ENCODE measurements at places on chromosomes 1 and 21. TPM values are rescaled to one million over a fixed set of nuclear protein-coding genes. Genes with fewer than 3 reads are reported as not detected.

STX12 gene
- total RNA-seq: 18.6 TPM

SH2D1B gene
- total RNA-seq: 0.04 TPM

AKT3 gene
- 18.7 TPM for total RNA-seq

HSPA6 gene
- 4.3 TPM for total RNA-seq

OVAAL gene
- total RNA-seq: not detected

SYCP1 gene
- total RNA-seq: not detected

PLD5 gene
- total RNA-seq: not detected

AGRN gene
- 377 TPM for total RNA-seq

STIL gene
- 26.2 TPM for total RNA-seq

DNA sequence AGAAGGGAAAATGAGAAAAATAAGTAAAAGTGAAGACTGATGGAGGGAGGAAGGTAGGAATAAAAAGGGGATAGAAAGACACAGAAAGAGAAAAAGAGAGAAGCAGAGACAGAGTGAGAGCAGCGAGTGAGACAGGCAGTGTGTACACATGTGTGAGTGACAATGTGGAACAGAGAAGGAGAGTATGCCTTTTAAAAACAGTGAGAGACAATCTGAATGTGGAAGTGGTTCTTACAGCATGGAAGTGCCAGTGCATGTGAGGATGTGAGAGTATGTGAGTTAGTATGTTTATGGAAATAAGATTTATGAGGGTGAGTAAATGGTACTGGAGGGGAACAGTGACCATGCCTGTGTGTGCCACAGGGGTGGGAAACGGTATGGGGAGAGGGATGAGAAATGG is 1.2 kb downstream of the NEGR1 start:
- peak; percentile 21 for DNase-seq

- peak; percentile 62 for DNase-seq
Measured at GRCh38 chr1:239913141-239913585, 178.5 kb upstream of the FMN2 start.

DNA sequence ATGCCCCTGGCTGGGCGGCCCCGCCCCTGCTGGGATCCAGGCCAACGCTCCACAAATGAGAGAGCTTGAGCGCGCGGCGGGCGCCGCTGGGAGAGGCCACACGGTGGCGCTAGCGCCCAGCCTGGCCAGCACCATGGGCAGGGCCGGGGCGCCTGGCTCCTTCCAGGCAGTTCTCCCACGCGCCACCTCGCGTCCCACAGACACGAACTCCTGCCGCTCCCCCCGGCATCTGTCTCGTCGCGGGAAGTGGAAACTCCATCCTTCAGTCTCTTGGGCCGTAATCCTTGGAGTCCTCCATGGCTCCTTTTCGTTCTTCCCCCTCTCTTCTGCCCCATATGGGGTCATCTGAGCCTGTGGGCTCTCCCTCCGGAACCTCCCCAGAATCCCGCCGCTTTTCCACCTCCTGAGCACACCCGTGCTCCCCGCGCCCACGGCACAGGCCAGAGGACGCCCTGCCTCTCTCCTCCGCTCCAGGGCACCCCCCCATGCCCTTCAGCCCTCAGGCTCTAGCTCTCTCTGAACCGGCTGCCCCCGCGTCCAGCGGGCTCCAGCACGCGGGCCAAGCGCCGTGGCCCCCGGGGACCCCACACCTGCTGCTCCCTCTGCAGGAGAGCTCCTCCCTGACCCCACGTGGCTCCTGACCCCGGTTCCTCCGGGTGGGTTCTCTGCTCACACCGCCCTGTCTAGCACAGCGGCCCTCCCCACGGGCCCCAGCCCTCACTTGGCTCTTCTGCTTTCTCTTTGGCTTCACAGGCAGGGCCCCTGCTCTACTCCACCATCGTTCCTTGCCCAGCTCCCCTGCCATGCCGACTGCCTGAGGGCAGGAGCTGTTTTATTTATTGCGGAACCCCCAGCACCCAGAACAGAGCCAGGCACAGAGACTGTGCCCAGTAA is 31.9 kb upstream of the EDN2 start:
- peak; percentile 92 for DNase-seq

- DNase-seq: no peak
Measured at GRCh38 chr1:113128116-113128515, 55.1 kb downstream of the LRIG2 start.

DNA sequence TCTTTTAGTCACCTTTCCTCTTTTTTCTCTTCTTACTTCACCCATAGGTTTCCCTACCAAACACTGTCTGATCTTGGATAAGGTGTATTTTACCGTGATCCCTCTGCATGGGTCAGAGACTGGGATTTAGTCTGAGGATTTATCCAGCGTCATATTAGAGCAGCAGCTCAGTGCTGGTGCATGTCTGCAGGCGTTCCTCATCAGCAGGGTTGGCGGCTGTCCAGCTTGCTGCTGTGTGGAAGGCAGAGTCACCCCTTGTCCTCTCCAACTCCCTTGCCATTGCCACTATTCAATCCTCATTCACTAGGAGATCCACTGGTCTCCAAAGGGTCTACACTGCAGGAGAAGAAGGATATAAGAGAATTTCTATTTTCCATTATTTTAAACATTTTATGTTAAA is 7.3 kb upstream of the FAM78B start:
- DNase-seq: peak; percentile 14

- no peak for DNase-seq
Measured at GRCh38 chr1:47709019-47709871, 271.4 kb downstream of the FOXD2 start.

- peak; percentile 57 for DNase-seq
Measured at GRCh38 chr1:212782422-212783154, 9.0 kb downstream of the NSL1 start.

- DNase-seq: no peak
Measured at GRCh38 chr1:152313319-152313801, 11.7 kb downstream of the FLG start.

GRCh38 chr1:39107341-39108290 is 81.5 kb downstream of the NDUFS5 start:
- DNase-seq: no peak

DNA sequence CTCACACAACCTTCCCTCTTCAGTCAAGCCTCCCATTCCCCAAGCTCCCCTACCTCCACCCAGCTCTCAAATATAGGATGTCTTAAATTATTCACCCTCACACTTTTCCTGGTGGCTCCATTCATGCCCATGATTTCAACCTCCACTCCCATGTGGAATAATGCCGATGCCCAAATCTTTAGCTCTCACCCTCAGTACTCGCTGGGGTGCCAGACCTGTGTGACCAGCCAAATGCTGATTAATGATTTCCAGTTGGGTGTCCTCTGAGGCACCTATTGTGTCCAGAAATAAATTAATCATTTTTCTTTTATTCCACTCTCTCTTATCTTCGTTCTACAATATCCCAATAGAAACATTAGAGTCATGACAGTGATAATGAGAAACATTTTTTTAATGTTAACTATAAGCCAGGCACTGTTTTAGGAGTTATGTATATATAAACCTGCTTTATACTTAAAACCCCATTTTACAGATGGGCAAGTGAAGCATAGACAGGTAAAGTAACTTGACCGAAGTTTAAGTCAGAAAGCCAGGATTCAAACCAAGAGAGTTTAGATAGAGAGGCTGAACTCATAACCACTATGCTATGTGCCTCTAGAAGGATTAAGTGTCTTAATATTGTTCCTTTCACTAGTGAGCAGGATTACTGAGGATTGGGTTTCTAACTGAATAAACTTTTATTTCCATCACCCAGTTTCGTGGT is 209.7 kb downstream of the DUSP10 start:
- no peak for DNase-seq

GRCh38 chr1:156102633-156103511 is 11.6 kb upstream of the LMNA start:
- DNase-seq: no peak

- peak; percentile 89 for DNase-seq
Measured at GRCh38 chr1:167161242-167161641, 59.4 kb upstream of the POU2F1 start.

- DNase-seq: no peak
Measured at GRCh38 chr1:65319141-65319540, 9.8 kb downstream of the DNAJC6 start.

GRCh38 chr1:241924080-241924808 is 33.3 kb upstream of the BECN2 start:
- no peak for DNase-seq

GRCh38 chr21:36968976-36969375 is 2.5 kb upstream of the HLCS start:
- no peak for DNase-seq

- DNase-seq: peak; percentile 59
Measured at GRCh38 chr1:24898152-24898908, 31.7 kb downstream of the RUNX3 start.

DNA sequence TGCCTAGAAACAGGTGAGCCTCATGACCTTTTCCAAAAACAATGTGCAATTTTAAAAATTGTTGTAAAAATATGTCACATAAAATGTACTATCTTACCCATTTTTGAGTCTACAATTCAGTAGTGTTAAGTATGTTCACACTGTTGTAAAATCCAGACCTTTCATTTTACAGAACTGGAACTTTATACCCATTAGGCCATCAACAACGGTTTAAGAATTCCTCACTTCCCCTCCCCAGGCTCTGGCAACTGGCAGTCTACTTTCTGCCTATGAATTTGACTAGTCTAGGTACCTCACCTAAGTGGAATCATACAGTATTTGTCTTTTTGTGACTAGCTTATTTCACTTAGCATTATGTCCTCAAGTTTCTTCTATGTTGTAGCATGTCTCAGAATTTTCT is 8.6 kb downstream of the CTSE start:
- no peak for DNase-seq

DNA sequence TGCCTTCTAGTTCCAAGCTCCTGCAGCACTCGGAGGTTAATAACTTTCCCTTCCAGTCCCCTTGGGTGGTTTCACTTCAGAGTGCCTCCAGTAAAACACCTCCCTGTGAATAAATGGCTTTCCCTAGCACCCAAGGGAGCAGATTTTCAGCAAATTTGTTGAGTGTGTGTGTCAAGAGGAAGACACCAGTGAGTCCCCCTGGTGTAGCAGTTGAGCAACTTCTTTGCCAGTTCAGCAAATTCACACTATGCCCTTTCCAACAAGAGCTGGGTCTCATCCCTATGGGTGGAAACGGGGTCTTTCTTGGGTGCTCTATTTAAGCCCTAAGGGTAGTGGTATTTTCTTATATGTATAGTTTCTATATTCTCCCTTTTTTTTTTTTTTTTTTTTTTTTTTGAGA is 806 bp upstream of the AADACL4 start:
- DNase-seq: no peak

DNA sequence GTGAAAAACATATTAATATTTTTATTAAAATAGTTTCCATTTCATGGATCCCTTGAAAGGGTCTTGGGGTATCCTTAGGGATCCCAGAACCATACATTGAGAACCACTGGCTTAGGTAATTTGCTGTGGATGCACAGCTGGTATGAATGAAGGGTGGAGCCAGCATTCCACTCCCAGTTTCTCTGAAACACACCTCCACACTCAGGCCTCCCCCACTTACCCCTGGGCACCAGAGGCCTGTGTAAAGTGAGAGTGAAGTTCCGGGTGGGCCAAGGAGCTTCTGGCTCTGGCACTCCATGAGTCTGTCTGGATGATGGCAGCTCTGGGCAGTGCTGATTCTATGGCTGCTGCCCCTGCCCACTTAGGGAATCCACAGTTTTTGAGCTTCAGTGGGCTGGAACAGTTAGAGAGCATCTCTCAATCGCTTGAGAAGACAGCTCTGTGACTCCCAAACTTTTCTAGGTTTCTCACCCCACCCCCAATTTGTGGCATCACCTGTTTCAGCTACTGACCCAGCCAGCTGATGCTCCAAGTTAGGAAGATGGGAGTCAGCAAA is 57.8 kb upstream of the CD1D start:
- DNase-seq: no peak

- no peak for DNase-seq
Measured at GRCh38 chr1:187759825-187760333, 931.1 kb downstream of the PLA2G4A start.

- peak; percentile 36 for DNase-seq
Measured at GRCh38 chr1:160519642-160520435, 3.2 kb downstream of the SLAMF6 start.

GRCh38 chr1:61951731-61952580 is 209.7 kb downstream of the PATJ start:
- DNase-seq: peak; percentile 68

- DNase-seq: peak; percentile 85
Measured at GRCh38 chr1:15918962-15919715, 56.8 kb downstream of the ZBTB17 start.

DNA sequence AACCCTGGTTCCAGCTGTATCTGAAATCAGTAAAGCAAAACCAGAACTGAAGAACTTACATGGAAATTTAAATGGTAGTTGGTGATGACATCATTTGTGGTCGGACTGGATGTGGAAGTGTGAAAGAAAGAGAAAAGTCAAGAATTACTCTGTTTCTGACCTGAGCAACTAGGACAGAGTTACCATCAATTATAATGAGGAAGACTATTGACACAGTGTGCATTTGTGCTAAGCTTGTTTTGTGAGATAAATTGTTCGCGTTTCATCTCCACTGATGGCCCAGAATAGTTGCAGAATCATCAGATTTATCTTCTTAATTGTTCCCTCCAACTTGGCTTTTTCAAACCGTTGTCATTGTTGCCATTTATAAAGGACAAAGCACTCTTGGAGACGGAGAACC is 410.6 kb upstream of the DEPDC1 start:
- DNase-seq: no peak

Measured in PC-3 (cell line).